PC-3 (cell line): ENCODE measurements at places on chromosomes 2 and 18.

DNA sequence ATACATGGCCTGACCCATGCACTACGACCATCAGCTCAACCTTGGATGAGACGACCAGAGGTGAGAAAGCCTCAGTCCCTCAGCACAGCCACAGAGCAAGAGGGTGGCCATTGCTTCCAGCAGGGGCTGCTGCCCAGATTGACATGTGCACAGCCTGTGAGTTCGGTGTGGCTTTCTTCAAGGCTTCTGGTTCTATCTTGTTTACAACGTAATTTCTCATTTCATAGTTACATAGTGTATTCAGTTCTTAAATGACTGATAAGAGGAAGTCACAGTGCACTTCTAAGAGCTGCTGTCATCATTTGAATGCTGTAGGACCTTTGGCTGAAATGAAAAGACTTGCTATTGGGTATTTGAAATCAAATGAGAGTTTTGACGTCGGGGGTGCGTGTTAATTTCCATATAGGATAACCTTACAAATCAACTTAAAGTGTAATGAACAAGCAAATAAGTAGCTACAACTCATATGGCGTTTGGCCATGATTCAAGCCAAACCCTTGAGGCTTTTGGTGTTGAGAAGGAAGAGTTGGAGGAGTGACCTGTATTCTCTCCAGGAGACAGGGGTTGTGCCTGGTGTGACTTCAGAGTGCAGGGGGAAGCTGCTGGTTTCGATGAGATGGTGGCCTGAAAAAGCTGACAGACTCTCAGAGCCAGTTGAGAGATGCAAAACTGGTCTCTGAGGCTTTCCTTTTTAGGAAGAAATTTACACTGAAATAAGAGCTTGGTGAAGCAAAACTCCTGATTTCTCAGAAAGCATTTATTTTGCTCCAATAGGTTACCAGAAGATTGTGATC is 51.0 kb downstream of the TSHZ1 start:
- no peak for DNase-seq

DNA sequence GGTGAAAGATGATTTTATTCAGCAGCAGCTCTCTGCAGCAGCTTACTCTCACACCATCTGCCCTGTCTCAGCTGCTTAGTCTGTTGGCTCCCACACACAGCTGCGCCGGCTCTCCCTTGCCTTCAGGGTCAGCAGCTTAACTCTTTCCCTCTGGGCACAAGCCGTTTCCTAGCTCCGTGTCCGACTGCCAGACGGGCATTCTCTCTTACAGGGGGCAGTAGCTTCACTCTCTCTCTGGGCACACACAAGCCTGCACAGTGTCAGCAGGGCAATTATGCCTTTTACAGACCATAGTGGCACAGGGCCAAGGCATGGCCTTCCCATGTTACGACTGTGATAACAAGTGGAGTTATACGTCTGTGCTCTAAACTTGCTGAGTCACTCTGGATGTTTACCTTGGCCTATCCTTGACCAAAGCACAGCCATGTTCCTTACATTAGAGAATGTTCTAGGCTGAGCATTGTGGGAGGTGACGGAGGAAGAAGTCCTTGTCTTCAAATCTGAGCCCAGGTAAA is 31.7 kb downstream of the PCARE start:
- no peak for DNase-seq

- DNase-seq: no peak
These were observed 96.8 kb downstream of the GLI2 start for GRCh38 chr2:120832296-120833070.

GRCh38 chr2:176121190-176122051 is 1.1 kb upstream of the HOXD9 start:
- DNase-seq: no peak

GRCh38 chr2:157672129-157672528 is 43.5 kb upstream of the ACVR1C start:
- DNase-seq: peak; percentile 56

- DNase-seq: no peak
These were observed 43.7 kb upstream of the FOSL2 start for GRCh38 chr2:28348921-28349320.

GRCh38 chr2:39524061-39524460 is 87.0 kb upstream of the MAP4K3 start:
- no peak for DNase-seq
